AG04449 (cell line): ENCODE measurements at places on chromosomes 1 and 21.

GRCh38 chr1:18893120-18893519 is 9.2 kb downstream of the ALDH4A1 start:
- DNase-seq, result no peak

DNA sequence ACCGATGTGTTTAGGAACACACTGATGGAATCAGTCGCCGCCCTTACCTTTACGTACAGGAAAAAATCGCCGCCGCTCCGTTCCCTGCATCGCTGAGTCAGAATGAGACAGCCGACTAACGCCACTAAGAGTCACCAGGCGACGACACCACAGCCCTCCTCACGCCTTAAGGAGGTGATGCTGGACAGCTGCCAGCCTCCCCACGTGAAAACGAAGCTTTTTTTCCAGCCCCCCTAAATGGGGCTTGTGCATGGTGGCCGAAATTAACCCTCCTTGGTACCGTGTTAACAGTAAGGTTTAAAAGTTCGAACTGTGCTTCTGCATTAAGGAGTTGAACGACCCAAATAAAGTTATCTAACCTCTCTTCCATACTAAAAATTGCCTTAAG is 511 bp downstream of the DNTTIP2 start:
- DNase-seq, result no peak

DNA sequence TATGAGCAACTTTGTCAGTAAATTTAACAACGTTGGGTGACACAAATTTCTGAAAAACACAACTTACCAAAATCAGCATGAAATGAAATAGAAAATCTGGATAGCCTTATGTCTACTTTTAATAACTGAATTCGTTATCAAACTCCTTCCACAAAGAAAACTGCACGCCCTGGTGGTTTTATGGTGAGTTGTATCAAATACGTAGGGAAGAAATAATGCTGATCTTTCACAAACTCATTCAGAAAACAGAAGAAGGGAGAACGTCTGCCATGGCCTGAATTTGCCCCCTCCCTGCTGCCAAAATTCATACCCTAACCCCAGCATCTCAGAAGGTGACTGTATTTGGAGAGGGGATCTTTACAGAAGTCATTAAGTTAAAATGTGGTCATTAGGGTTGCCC is 50.0 kb upstream of the COL18A1 start:
- no peak for DNase-seq

DNA sequence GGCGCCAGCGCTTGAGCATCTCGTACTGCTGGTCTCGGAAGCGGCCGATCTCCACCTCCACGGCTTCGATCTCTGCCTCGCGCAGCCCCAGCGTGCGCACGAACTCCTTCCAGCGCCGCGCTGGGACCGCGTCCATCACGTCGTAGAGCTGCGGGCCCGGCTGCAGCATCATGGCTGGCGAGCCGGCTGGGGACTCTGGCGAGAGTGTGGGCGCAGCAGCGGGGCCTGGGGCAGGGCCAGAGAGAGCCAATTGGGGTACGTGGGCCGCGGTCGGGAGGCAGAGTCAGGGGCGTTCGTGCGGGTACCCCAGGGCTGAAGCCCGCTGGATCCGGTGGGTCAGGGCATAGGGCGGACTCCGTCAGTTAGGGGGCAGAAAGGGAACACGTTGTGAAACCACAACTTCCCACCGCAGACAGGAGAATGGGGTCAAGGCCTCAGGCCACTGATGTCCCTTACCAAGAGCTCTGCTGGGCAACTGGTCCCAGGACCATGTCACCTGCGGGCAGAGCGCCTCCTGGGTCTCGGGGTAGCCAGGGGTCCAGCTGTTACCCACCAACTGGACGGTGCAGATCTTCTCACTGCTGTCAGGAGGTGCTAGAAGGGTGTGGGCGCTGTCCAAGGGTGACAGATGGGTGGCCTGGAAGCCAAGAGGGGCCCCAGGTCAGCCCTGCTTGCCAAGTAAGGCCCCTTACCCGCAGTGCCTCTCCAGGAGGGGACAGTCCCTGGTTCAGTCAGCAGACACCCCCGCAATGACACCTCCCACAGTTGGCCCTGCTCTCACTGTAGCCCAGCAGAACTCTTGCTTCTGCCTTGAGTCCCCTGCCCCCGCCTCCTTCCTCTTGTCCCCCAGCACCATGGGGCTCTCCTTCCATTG is 4.2 kb downstream of the TNFRSF25 start:
- no peak for DNase-seq

DNA sequence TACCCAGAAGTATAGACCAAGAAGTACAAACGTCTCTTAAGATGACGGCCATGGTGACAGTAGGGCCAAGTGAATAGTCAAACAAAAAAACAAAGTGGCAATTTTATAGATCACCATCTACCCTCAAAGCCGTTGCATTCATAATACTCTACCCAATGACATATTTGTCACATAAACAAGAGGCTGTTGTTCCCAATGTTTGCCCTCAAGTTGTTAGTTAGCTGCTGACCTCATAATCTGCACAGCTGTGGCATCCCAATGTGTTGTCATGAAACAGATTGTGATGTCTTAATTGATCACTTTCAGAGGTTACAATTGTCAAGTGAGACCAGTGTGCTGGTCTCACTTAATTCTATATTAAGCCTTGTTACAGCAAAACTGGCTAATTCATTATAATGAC is 333.8 kb downstream of the ST6GALNAC3 start:
- DNase-seq, result no peak

DNA sequence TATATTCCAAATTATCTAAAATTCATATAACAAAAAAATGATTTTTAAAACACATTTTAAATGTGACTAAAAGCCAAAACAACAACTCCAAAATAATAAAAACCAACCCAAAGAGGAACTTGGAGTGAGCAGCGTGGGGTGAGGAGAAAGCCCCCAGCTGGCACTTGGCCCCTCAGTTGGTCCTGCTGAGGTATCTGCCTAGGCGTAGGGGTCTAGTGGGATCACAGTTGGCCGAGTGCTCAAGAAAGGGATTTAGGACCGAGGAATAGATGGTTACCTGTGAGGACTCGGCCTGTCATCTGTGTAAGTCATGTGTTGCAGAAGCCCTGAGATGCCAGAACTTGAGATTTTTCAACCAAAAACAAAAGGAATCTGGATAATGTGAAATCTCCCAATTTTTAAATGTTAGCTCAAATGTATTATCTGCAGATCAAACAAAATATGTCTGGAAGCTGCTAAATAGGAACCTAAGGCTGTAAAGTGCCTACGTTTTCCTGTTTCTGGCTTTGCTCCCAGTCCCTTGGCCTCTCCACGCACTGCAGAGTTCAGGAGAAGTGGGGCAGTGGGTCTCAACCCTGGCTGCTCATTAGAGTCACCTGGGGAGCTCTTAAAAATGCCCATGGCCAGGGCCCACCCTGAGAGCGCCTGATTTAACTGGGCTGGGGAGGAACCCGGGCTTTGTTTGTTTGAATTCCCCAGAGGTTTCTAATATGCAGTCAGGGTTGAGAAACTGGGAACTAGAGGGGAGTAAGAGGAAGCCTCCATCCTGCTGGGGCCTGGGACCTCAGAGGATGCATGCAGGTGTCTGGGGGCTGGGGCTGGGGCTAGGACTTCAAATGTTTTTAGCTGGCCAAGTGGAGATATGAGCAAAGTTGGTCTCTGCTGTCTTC is 38.5 kb upstream of the LDLRAP1 start:
- no peak for DNase-seq

GRCh38 chr1:178713259-178713658 is 11.8 kb upstream of the RALGPS2 start:
- DNase-seq, result no peak

- DNase-seq, result no peak
These were observed 27.5 kb downstream of the KCTD3 start for GRCh38 chr1:215594640-215595039.

DNA sequence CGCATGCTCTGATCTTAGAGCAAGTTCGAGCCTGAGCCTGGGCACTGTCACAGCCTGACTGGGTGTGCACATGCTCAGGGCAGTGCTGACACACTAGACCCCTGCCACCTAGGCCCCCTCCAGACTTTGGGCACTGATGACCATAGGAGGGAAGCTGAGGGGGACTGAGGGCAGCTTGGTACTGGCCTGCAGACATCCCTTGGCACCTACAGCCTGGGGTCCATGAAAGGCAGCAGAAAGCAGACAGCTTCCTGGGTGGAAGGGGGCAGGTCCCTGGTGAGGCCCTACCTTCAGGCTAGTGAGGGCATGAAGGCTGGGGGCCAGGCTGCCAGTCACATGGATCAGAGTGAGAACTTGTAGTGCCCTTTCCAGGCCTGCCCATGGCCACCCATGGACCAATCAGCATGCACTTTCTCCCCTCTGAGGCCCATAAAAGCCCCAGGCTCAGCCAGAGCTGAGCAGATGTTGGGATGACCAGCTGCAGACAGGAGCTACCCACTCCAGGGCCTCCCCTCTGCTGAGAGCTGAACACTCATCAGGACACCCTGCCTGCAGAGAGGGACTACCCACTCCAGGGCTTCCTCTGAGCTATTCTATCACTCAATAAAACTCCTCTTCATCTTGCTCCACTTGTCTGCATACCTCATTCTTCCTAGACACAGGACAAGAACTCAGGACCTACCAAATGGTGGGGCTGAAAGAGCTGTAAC is 680.8 kb downstream of the MATN1 start:
- DNase-seq, result no peak

DNA sequence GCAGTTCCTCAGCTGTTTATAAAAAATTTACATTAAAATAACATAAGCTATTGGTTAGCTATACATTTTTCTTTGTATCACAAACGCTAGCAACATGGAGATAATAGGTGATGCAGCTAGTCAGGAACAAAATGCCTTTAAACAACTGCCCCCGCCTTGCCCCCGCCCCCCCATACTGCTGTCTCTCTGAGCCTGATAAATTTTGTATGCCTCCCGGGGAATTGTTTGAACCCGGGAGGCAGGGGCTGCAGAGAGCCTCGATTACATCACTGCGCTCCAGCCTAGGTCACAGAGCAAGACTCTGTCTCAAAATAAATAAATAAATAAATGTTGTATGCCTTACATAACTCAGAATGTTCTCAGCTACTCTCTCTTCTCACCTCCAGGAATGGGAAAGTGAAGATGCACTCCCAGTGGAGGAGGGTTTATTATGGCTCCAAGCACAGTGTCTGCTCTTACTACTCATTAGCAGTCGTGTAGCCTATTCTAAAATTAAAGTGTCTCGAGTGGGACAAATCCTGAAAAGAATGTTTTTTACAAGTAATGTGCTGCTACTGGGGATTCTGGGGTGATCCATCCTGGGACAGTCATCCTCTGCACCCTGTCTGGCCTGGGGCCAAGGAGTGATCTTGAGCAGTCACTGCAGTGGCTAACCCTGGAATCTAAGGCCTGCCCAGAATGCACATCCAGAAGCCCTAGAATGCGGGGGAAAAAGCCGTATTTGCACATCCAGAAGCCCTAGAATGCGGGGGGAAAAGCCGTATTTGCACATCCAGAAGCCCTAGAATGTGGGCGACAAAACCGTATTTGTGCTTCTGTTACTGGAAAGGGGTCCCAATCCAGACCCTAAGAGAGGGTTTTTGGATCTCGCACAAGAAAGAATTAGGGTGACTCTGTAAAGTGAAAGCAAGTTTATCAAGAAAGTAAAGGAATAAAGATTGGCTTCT is 39.4 kb upstream of the ZNF496 start:
- DNase-seq, result no peak

DNA sequence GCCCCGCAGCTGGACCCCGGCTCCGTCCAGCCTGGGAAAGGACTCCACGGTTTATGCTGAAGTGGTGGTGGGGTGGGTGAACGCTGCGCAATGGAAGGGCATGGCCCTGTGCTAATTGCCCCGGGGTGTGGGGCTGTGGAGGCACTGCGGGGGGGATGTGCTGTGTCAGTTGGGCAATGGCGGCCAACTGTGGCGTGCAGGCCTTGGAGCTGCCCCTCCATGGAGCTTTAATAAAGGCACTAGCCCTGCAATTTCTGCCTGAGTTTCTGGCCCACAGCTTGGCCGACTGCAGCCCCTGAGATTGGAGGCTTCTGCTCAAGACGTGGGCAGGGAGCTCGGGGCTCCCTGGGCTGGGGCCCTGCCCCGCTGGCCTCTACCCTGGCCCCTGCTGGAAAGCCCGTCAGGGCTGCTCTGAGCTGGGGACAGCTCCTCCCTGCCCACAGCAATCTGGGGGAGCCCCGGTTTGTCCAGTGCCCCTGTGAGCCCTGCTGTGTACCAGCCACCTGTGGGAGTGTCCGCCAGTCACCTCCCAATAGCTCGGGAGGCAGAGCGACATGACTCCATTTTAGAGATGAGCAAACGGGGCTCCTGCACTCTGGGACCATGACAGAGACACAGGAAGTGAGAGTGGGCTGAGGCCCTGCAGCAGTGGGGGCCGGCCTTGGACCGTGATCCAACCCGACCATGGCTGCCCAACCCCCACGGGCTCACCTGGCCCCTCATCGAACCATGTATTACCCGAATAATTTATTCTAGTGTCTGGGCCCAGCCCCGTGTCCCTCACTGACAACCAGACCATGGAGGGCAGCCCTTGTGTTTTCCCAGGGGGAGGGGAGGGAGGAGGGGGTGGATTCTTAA is 8.7 kb upstream of the TNFRSF14 start:
- DNase-seq, result no peak

DNA sequence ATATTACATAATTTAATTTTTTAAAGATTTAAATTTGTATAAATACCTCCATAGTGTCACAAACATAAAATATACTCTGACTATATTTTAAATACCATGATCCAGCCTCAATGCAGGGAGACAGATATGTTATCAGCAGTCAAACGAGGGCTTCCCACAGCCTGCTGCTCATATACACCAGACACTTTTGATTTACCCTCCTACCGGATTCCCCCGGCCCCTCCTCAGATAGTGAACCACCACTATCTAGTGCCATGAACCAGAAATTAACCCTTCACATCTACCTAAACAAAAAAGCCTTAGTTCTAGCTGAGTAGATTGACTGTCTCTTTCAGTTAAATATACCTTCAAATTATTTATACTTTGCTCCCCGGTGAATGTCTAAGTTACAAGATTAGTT is 52.4 kb upstream of the C1orf53 start:
- no peak for DNase-seq

- no peak for DNase-seq
These were observed 22.0 kb upstream of the KCNC4 start for GRCh38 chr1:110188035-110188618.

DNA sequence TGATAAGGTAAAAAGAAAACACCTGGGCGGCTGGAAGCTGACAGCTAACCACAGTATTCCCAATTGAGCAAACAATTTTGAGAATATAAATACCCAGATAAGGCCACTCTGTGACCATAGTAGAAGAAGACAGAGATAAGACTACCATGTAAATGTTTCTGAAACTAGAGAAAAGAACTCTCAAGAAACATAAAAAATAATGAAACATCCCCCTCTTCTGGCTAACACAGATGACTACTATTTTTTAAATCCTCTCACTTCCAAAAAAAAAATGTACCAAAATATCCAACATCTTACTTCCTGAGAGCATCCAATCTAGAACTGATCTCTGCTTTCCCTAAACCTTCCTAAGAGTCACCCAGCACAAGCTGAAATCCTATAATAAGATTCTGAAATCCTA is 125.9 kb downstream of the HFM1 start:
- peak; percentile 1 for DNase-seq
